ENCODE measurements at places on chromosomes 12 and 14.

DNA sequence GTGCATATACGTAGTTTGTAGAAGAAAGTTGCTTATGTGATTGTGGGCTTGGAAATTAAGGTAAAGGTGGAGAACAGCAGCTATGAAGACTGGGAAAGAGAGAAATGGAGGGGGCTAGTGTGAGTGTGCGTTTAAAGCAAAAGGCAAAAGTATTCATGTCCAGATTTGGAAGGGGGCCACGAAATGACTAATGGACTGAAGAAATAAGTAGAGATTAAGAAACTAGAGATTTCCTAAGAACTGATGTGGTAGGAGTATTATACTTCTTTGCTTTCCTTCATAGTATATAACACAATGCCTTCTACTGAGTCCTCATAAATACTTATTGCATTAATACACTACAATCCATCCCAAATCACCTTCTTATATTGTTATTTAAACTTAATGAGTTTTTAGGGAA lies 298.6 kb upstream of the NOVA1 start:
- DNase-seq = no peak

DNA sequence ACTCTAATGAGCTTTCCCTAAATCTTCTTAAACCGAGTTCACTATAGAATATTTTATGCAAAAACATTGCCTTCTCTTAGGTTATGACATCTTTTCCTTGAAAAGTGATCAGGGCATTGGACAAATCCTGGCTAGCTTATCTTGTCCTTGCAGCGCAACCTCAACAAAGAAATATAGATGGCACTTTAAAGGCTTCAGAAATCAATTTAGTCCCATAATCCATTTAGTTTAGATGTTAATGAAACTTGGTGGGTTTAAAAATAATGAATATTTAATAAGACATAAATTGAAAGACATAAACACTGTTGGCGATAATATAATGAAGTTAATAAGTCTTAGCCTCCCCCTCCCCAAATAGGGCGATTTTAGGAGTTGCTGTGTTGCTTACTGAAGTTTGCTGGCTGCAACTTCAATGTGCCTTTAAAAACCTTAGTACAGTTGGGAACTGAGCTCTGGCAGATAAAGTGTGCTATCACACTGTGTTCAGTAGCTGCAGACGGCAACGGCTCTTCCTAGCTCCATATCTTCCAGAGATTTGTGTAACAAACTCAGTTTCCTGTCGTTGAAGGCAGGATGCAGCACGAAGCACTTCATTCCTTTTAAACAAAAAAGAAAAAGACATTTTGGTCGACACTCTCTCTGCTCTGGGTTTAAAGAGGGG lies 19.5 kb downstream of the PLXNC1 start:
- DNase-seq = no peak

- DNase-seq = no peak
Measured at GRCh38 chr14:87094913-87095312, 898.1 kb downstream of the GALC start.

DNA sequence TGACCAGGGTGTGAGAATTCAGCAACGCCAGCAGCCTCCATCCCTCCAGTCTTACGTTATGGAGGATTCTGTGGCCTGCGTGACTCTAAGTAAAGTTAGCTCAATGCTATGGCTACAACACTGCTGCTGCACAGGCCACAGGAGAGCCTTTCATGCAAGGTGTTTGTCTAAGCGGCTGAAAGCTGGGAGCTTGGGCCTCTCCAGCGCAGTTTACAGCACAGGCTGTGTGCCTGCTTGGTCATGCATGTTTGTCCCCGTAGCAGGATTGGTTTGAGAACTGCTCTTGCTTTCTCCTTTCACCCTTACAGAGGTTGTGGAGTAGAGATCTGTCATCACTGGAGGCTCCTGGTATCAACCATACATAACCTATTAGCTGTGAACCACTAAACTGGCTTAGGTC lies 113.1 kb upstream of the TMCC3 start:
- DNase-seq = no peak

DNA sequence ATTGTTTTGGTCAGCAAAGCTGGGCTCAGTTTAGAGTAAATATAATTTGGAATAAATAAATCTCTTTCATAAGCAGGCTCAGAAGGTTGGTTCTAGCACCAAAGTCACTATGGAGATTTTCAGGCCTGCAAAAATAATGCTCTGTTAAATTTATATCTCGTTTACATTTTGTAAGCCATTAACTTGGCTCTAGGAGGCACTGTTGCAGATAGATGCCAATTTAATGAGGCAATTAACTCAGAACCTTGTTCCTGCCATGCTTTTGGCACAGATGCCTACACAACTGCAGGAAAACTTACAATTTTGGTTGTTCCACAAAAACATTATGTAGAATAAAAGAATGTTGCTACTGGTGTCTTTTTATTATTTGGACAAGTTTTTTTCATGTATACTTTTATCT lies 428.1 kb downstream of the FLRT2 start:
- DNase-seq = no peak

DNA sequence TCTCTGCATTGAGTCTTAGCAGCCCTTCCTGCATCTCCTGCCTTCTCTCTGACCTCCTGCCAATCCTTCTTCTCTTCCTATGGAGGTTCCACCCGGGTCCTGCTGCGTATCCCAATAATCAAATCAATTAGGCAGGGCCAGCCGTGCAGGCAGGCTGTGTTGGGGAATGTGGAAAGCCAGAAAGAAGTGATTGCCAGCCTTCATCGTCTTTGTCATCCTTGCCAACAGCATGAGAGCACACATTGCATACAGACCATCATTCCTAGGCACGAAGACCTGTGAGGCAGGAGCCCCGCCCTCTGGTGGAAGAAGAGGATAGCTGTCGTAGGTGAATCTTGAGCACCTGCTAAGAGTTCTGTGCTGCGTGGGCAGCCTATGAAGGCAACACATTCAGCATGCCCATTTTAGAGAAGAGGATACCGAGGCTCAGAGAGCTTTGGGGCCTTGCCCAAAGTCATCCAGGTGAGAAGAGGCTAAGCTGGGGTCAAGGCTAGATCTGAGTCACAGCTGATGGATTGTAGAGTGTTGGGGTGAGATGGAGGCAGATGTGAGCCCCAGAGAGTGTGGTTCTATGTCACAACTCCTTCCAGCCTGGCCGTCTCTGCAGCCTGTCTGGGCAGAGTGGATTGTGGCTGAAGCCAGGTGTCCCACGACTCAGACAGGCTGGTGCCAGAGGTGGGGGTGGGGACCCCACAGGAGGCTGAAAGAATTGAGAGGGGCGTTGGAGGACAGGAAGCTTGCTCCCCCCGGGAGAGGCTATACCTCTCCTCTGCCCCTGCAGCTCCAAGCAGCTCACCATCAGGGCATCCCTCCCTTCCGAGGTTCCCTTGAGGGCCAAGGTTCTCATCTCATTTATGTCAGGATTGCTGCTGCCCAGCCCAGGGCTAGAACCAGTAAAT lies 12.7 kb downstream of the C14orf132 start:
- no peak for DNase-seq

- no peak for DNase-seq
Measured at GRCh38 chr14:43677581-43677980, 829.5 kb downstream of the FSCB start.

- no peak for DNase-seq
Measured at GRCh38 chr12:107241411-107241810, 148.1 kb upstream of the CRY1 start.

DNA sequence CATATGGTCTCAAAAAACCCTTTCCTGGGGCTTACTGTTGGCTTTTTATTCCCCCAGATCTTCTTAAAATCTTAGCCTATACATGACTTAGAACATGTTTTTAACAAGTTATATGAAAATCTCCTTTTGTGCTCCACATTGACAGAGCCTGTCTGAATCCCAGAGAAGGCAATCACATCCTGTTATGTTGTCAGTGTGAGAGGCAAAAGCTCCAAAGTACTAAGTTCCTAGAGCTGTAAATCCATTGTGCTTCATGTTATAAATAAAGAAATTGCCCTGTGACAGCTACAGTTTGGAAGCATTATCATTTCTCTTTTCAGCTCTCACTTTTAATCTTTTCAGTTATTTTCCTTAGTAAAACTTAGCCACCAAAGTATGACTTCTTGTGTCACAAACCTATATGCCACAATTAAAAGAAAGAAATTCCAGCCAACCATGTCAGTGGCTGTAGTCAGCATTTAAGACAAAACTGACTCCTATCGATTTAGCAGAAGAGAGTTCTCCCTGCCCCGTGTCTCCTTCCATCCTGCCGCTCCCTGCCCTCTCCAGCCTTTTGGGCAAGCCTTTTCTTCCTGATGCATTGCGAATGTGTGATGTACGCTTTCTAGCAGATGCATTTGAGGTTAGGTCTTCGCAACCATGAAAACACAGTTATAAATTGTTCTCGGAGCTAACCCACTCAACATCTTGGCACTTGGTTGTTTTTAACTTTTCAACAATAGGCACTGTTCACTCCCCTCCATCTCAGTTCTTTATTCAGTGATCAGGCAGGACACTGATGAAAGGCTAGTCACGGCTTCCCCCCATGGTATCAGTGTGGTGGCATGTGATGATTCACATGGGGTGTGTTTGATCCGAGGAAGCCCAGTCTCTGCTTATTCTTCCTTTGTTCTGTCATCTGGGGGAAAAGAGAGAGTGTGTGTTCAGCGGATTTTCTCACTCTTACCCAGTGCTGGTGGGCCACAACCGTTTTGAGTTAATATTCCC lies 143.5 kb downstream of the SSPN start:
- DNase-seq = no peak

- DNase-seq = no peak
Measured at GRCh38 chr14:90577661-90578282, 180.9 kb downstream of the CALM1 start.

- DNase-seq = no peak
Measured at GRCh38 chr14:32013083-32013482, 64.0 kb upstream of the ARHGAP5 start.

DNA sequence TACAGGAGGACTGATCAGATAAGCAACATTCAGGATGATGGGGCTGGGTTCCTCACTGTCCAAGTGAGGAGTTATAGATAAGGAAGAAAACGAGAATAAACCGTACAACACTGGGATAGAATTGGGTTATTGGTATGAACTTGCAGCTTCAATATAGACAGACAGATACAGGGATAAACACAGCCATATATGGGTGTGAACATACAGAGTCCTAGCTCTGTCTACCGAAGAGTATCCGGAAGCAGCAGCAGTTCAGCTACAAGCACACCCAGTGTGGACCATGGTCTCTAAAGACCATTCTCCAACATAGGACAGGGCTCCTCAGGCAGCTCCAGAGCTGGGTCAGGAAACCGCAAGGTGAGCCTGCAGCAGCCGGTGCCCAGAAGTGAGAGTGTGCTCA lies 40.8 kb downstream of the CDC42BPB start:
- DNase-seq = no peak

DNA sequence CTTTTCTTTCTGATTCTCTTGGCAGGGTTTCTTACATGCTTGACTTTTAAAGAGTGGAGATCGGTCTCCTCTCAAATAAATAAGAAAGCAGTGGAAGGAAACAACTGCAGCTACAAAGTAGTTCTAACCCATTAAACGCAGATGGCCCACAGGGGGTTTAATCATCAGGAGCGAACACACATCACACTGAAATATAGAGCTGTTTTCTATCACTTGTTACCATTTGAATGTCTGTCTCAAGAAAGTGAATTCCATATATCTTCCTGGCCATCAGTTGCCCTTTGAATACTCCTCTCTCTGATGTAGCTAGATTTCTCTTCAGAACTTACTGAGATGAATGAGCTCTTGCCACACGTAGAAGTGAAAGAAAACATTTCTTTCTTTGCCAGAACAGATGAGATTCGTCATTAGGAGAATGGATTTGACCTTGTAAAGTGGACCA lies 29.1 kb downstream of the ALX1 start:
- DNase-seq = no peak

DNA sequence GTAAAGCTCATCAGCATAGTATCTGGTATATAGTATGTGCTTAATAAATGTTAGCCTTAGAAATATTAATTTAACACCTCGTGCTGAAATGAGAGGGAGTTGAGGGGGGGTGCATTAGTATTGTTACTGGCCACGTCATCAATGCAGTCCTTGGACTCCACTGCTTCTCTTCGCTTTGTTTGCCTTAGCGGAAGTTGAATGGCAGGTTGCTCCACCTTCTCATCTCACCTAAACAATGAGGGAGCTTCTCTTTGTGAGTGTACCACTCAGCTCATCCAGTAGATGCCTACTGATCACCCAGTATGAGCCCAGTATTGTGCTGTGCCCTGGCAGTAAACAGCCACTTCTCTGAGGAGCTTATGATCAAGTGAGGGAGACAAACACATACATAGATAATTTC lies 4.5 kb downstream of the TMEM117 start:
- DNase-seq = no peak
